Neural cell (in vitro differentiated cells): ENCODE measurements at places on chromosomes 11 and 22. TPM values are rescaled to one million over a fixed set of nuclear protein-coding genes. Genes with fewer than 3 reads are reported as not detected.

PANX3 gene
- not detected in 2 replicates for polyA plus RNA-seq

SLC22A12 gene
- not detected in 2 replicates for polyA plus RNA-seq

BDNF gene
- polyA plus RNA-seq, result not detected in 2 replicates

RBMXL2 gene
- not detected in 2 replicates for polyA plus RNA-seq

IL17REL gene
- polyA plus RNA-seq, result not detected in 2 replicates

ACO2 gene
- polyA plus RNA-seq, result 72.3 and 88.2 TPM in 2 replicates

LRRC74B gene
- polyA plus RNA-seq, result not detected in 2 replicates

NOL12 gene
- polyA plus RNA-seq, result 77.5 and 90.0 TPM in 2 replicates

MAJIN gene
- polyA plus RNA-seq, result not detected in 2 replicates

SLC25A45 gene
- polyA plus RNA-seq, result 0.66 TPM in 1 of 2 replicates, not detected in the other

HEPHL1 gene
- not detected in 2 replicates for polyA plus RNA-seq

NAALAD2 gene
- polyA plus RNA-seq, result 19.4 and 23.4 TPM in 2 replicates

RAG2 gene
- polyA plus RNA-seq, result not detected in 2 replicates

TSPAN4 gene
- 68.1 and 68.3 TPM in 2 replicates for polyA plus RNA-seq

MFNG gene
- 0.17 TPM in 1 of 2 replicates, not detected in the other for polyA plus RNA-seq

TIMM10B gene
- polyA plus RNA-seq, result 21.8 and 24.9 TPM in 2 replicates
